ENCODE measurements at places on chromosomes 12 and 14.

DNA sequence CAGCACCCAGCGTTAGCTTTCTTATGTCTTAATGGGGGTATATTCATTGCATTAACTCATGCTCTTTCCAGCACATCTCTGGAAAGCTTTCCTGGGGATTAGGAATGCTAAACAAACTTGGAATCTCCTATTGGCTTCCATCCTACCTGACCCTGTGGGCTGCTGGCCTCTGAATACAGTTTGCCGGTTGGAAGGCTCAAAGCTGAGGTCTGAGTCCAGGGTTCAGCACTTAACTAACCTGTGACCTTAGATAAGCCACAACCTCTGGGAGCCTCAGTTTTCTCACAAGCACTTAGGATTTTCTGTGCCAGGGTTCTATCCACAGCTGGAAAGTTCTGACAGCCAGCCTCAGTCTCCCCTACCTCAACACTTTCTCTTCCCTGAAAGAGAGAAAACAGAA is 12.9 kb upstream of the RND1 start:
- DNase-seq, result no peak

DNA sequence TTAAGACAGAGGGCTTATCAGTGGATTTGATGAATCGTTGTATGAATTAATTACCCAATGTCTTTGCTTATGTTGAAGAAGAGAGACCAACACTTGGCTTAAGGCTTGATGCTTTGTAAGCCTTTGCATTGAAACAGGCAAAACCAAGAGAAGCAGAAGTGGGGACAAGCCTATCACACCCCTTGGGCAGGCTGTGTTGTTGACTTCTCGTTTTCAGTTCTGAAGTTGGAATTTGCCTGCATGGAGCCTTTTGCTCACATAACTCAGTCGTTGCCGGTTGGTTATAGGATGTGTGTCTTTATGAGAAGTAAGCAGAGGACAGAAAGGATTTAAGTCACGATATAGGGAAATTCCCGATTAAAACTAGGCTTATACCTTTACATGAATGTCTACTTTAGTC is 94.7 kb downstream of the CCDC92 start:
- DNase-seq, result no peak

DNA sequence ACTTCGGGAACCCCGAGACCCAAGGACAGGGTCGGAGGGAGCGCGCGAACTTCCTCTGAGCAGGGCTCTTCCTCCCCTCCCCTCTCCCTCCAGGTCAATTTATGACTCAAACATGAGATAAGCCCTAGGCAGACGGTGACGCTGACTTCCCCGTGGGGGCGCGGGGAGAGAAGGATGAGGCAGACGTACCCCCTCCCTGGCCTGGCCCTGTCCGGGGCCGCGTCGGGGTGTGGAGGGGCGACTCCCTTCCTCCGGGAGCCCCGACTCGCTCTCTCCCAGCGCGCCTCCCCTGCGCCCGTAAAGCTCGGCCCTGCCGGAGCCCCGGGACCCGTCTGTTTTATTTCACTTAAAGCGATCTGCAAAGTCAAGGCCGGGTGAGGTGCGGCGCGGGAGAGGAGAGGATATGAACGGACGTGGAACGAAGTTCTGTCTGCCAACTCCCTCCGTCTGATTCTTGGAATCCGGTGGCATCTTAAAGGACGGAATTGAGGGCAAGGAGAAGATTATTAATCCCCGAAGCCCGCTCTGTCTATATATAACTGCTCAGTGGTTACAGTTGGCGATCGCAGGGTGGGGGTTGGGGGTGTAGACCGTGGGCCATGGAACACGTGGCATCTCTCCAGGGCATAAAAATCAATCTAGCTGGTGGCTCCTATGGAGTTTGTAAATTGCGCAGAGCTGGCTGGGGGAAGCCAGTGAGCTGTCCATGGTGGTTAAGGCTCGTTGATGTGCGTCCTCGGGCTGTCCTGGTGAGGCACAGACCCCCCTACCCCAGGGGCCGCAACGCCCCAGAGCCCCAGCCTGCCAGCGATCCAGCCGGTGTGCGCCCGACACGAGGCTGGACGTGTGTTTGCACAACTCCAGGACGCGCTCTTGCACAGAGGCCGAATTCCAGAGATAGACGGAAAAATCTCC is 2.9 kb upstream of the PTHLH start:
- no peak for DNase-seq

- DNase-seq, result no peak
Measured at GRCh38 chr14:60206837-60207533, 41.8 kb upstream of the DHRS7 start.

- DNase-seq, result no peak
Measured at GRCh38 chr12:83462419-83462818, 775.7 kb downstream of the TMTC2 start.

Data from activated naive CD8-positive, alpha-beta T cell treated with anti-CD3 and anti-CD28 coated beads, Interleukin-2, amount 50 U/mL, for 16 hours (primary cell).